ENCODE measurements at places on chromosomes 6 and 20.

DNA sequence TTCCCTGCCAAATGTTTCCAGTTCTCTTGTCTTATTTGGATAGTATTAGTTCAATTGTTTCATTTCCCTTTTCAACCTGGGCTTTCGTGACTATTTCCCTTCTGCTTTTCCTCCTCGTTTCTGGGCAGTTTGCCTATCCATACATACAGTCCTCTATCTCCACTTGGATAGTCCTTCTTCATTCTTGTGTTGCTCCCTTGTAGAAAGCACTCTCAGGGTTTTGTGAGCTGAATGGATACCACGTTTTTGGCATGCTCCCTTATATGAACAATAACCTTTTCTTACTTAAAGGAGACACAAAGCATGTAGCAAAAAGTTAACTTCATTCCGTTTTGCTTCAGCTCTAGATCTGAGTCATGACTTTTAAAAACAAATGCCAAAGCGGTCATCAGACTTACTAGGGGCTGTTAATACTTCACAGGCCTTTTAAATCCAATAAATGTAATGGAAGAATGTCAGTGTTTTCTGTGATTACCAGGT is 16.6 kb downstream of the CRYBG1 start:
- DNase-seq: no peak

GRCh38 chr6:11653028-11653583 is 115.6 kb downstream of the TMEM170B start:
- DNase-seq: no peak

GRCh38 chr6:73525546-73526330 is 4.9 kb upstream of the EEF1A1 start:
- no peak for DNase-seq

- peak; percentile 94 for DNase-seq
Measured at GRCh38 chr6:43768983-43769525, 957 bp upstream of the VEGFA start.

DNA sequence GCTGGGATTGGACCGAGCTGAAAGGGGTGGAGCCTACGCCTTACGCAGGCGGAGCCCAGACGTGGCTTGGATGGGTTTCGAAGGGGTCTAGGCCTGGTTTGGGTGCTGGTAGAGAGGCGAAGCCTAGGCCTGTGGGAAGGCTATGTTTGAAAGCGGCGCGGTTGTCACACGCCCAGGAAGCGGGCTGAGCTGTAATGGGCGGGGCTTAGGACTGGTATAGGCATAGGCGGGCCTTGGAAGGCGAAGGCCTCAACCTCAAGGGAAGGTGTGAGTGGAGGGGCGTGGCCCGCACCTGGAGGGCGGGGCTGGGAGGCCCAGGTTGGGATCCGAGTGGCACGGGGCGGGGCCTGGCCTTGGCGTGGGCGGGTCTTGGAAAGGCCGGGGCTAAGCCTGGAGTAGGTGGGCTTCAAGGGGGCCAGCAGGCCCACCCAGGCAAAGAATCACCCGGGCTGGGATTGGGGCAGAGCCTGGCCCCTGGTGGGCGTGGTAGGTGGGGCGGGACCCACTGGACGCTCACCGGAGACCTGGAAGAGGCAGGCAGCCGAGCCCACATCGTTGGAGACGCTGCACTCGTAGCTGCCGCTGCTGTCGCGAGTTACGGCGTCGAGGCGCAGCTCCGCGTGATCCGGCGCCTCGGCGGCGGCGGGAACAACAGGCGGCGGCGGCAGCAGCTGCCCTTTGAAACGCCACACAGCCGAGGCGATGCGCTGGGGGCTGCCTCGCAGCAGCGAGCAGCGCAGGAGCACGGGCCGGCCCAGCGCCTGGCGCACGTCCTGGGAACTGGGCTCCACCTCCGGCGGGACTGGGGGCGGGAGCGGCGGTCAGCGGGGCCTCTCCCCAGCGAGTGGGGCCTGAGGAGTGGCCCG is 49.0 kb downstream of the MDGA1 start:
- peak; percentile 74 for DNase-seq

DNA sequence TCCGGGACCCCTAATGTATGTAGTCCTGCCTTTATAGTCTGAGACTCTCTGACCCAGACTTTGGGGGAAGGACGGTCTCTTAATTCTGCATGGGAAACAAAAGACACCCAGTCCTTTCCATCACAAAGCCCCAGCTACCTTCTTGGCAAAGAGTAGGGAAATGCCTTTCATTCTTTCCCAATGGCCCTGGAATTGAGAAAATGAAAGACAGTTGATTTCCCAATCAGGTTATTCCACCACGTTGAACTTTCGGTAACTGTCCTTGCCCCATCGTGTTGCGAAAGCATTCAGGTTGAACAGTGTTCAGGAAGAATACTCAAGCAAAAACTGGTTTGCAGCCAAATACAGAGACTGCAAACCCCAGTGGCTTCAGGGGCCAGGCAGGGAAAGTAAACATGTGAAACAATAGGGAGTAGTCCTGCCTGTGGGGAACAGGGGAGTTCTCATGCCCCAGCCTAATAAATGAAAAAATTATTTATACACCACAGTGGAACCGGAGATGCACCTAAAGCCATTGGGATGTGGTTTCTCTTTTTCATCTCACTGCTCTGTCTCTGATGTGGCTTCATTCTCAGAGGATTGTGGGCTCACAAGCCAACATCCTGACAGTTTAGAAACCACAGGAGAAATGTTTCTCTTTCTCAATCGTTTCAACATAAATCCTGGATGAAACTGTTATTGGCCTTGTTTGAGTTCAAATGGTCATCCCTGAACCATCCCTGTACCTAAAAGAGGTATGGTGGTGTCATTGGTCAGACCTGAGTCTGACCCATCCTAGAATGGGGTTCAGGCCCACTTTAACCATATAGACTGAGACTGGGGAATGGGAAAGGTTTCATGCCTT is 44.2 kb upstream of the SLC9A8 start:
- DNase-seq: no peak

DNA sequence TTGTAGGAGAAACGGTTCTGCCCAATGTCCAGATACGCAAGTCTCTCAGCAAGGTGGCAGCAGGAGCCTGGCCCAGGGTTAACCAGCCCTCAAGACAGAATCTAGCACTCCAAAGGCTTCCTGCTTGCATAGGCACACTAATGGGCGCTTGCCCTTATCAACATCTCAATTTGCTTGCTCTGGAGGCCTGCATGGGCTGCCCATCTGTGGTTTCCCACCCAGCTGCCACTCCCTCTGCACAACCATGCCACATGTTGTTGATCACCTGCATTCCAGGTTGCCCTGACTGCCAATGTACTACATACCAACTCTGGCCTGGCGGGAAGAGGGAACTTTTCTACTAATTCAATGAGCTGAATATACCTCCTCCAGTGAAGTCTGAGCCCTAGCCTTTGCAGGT is 74.6 kb downstream of the ATG5 start:
- no peak for DNase-seq

- DNase-seq: no peak
Measured at GRCh38 chr20:58586565-58587093, 64.5 kb upstream of the STX16 start.

- no peak for DNase-seq
Measured at GRCh38 chr6:13431059-13431656, 56.2 kb downstream of the GFOD1 start.

DNA sequence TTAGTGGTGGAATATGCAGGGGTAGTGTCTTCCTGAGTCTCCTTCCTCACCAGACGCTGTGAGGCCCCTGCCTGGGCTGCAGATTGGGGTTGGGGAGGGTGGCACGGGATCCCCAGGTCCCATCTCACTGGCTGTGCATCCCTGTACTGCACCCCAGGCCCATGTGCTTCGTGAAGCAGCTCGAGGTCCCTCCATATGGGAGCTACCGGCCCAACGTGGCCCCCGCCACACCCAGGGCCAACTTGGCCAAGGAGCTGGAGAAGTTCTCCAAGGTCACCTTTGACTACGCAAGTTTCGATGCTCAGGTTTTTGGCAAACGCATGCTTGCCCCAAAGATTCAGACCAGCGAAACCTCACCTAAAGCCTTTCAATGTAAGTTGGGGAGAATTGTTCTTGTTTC is 38.6 kb upstream of the PCMTD2 start:
- DNase-seq: no peak

DNA sequence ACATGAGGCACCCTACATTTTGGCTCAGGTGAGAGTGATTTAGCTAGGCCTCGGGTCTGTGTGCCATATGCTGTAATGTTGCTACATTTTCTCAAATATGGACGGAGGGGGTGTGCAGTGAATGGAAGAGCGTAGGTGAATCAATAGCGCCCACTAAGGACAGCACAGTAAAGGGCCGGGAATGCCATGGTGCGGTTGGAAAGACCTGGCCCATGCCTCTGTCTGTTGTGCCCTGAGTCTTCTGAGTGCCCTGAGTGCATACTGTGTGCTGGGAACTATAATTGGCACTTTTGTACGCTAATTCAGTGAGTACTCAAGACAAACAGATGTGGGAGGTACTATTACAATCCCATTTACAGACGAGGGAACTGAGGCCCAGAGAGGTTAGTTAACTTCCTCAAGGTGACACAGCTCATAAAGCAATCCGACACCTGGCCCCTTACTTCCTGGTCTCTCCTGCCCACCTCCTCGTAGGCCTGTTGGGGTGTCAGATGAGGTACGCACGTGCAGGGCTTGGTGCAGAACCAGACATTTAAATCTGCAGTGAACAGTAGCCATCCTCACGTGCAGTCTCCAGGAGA is 17.3 kb downstream of the SLC22A1 start:
- no peak for DNase-seq

- DNase-seq: peak; percentile 94
Measured at GRCh38 chr6:3732345-3733141, 19.0 kb downstream of the PXDC1 start.

DNA sequence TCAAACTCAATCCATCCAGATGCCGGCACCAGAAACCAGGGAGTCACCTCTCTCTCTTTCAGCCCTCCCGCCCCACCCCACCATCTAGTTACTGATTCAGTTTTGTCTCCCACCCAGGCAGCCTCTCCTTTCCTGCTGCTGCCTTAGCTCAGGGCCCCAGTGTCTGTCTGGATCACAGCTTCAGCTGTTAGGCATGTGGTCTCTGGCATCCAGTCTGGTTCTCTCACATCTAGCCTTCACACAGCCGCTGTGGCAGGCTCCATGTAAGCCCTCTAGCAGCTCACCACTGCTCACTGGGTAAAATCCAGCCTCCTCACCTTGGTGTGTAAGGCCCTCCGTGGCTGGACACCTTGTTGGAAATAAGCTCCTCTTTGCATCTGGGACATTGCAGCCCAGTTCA is 21.3 kb downstream of the AARS2 start:
- no peak for DNase-seq

GRCh38 chr6:28648035-28648877 is 122.6 kb downstream of the GPX5 start:
- no peak for DNase-seq

GRCh38 chr20:48627737-48628128 is 200.1 kb downstream of the PREX1 start:
- peak; percentile 84 for DNase-seq

DNA sequence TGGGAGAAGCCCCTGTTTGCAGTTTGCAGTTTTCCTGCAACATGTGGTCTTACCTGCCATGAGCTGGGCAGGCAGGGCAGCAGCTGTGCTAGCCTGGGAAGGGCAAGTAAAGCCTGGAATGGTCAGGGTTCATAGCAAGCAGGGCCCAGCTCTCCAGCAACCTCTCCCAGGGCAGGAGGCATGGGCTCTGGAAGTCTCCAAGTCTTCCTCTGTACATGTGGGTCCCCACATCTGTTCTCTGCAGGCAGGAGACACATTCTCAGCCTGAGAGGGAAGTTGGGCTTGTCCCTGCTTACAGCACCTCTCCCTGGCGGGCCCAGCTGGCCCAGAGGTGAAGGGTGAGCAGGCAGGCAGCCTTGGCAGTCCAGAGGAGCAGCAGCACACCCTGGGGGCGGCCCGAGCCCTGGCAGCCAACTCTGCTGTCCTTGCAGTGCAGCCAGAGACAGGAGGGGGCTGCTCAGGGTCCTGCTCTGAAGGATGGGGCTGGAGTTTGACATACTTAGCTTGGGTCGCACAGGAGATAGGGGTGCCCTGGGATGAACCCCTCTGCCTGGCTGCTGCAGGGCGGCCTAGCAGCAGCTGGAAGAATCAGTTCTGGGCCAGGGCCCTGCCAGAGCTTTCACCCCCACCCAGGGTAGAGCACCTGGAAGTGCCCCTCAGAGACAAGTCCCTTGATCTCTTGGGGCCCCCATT is 176.0 kb downstream of the MRPL14 start:
- DNase-seq: peak; percentile 83

DNA sequence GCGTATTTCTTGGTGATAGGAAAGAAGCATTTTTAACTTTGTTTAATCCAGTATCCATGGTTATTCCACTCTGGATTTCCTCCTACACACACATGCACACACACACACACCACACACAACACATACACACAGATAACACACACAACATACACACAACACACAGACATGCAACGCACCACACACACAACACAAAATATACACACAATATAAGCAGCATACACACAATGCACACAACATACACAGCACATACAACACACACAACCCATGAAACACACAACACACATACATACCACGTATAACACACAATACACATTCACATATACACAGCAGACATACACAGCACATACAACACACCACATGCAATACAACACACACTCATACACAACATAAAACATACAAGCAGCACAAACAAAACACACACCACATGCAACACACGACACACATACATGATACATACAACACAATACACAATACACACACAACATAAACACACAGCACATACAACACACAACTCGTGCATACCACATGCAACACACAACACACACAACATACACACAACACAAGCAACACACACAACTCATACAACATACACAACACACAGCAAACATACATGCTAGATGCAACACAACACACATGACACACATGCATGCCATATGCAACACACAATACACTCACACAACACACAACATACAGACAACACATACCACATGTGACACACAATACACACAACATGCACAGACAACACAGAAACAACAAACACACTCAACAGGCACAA is 13.0 kb downstream of the TTLL2 start:
- DNase-seq: no peak

GRCh38 chr6:169979873-169980432 is 228.5 kb downstream of the ERMARD start:
- DNase-seq: peak; percentile 64

DNA sequence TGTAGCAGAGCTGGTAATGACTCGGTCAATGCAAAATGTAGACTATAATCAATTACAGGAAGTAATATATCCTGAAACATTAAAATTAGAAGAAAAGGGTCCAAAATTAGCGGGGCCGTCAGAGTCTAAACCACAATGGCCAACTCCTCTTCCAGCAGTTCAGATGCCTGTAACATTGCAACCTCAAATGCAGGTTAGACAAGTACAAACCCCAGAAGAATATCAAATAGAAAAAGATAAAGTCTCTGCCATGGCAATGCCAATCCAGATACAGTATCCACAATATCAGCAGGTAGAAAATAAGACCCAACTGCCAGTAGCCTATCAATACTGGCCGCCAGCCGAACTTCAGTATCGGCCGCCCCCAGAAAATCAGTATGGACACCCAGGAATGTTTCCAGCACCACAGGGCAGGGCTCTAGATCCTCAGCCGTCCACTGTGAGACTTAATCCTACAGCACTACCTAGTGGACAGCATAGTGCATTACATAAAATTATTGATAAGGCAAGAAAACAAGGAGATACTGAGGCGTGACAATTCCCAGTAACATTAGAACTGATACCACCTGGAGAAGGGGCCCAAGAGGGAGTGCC is 158.4 kb downstream of the GPX5 start:
- DNase-seq: no peak

Data from posterior vena cava (tissue), 2 donors.